ENCODE measurements at places on chromosomes 7 and 10.

GRCh38 chr7:12385364-12385786 lies 18.3 kb downstream of the VWDE start:
- DNase-seq = no peak

DNA sequence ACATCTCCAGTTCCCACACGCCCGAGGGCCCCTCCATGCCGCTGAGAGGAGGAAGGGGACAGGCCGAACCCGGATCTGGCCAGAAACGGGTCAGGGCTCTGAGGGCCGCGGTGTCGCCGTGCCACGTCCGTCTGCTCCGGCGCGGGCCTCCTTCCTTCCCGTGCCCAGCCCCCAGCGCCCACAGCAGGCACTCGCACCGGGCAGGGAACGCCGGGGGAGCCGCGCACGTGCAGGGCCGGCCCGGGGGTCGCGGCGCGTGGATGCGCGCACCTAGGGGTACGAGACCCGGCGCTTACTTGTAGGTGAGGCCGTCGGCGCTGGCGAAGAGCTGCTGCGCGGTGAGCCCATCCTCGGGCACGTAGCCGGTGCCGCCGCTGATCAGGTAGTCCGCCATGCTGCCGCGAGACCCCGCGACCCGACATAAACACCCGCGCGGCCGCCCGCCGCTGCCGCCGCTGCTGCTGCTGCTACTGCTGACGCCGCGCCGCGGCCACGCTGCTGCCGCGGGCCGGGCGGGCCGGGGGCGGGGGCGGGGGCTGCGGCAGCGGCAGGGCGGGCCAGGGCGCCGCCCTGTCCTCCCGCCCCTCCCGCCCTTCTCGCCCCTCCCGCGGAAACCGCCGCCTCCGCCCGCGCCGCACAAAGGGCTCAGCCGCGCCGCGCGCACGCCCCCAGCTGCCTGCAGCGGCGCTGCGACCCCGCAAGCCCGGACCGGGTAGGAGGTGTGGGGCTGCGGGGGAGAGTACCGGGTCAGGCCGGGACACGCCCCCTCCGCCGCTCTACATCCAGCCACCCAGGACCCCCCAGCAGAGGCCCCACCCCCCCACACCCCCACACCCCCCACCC lies 4.1 kb downstream of the IMPDH1 start:
- no peak for DNase-seq

GRCh38 chr7:51154201-51154600 lies 162.4 kb downstream of the COBL start:
- no peak for DNase-seq

GRCh38 chr7:6500691-6501090 lies 50.6 kb downstream of the GRID2IP start:
- no peak for DNase-seq

GRCh38 chr10:123129618-123130271 lies 6.0 kb upstream of the HMX3 start:
- peak; percentile 22 for DNase-seq

DNA sequence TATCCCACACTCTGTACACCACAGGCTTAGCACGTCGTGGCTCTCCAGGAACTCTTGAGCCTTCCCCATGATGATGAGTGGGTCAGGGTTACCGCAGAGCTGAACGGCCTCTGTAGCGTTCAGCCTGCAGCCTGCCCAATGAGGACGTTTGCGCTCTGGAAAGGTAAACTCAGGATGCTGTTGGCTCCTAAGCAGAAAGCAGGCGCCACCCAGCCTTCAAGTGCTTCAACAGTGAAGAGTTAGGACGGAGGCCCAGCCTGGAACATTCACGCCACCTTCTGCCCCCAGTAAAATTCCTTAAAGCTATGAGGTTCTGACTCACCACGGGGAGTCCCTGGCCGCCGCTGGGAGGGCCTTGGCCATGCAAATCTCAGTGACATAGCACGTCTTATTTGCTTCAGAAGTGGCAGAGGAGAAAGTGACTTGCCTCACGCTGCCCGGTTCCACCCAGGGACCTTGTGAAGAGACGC lies 161.5 kb upstream of the SH2B2 start:
- peak; percentile 97 for DNase-seq

- no peak for DNase-seq
These were observed 343.3 kb upstream of the MKI67 start for GRCh38 chr10:128469515-128469914.

DNA sequence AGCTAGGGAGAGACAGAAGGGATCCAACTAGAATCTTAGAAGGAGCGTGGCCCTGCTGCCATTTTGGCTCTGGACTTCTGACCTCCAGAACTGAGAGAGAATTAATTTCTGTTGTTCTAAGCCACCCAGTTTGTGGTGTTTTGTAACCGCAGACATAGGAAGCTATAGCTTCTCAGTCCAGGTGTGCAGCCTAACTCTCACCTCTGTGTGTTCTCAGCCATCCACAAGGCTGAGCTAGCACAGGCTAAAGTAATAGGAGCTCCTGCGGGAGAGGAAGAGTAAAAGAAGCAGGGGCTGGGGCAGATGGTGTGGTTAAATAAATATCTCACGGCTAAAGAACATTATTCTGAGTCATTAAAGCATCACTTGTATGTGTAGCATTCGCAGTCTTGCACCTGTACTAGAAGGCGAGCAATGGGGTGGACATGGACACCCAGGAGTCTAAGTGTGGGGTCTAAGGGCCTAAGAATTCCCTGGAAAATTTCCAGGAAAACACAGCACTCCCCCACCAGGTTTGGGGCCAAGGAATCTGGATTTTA lies 94.1 kb downstream of the AOAH start:
- DNase-seq = no peak

DNA sequence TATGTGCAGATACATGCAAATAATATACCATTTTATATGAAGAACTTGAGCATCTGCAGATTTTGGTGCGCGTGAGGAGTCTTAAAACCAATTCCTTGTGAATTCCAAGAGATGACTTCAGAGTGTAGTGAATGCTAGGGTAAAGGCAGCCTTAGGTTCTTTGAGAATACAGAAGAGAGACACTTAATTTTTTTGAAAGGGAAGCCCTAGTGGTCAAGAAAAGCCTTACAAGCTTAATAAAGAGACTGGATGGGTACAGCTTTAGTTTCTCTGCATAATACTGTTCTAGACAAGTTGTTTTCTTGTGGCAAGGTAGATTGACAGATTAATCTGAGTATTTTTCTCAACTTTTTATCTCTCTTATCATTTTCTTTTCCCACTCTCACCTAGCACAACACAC lies 636.5 kb downstream of the DNAJB9 start:
- DNase-seq = no peak

GRCh38 chr7:34756025-34756437 lies 98.0 kb downstream of the NPSR1 start:
- no peak for DNase-seq

DNA sequence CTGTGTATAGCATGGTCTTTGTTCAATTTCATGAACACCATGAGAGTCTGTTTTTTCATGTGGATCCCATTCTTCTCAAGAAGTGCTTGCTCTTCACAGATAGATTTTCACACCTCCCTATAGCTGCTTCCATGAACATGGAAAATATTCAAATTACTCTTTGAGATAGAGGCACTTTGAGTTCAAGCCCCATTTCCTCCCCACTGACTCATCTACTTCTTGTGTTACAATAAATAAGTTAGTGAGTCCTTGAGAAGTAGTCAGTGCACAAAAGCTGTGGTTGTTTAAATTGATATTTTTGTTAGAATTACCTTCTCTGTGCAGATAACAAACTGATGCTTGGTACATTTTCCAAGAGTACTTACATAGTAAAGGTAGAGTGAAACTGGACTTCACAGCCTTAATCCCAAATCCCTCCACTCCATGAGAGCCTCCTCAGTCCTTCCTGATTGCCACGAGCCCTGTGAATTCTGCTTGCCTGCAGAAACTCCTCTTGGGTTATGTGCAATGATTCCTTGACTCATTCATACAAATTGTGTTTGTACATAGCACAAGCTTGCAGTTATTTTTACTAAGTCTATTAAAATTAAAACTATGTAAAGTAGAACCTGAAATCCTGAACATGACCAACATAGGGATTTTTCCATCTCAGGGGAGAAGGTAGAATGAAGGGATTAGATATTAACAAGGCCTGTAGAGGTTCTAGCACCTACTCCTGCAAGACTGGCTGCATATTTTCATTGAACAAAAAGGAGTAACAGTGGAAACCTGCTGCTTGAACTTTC lies 496.2 kb downstream of the TNS3 start:
- DNase-seq = no peak

DNA sequence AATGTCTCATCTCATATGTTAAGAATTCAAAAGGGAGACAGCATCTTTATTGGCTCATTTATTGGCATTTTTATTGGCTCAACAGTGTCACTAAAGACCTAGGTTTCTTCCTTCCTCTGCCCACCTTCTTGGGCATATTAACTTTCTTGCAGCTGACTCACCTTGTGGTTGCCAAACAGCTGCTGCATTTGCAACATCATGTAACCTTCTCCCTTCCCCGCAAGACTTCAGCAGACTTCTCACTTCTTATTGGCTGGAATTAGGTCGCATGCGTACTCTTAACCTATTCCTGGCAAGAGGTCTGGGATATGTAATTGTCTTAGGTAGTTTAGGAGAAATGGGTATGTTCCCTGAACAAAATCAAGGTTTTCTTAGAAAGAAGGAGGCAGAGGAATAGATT lies 263.2 kb downstream of the POU6F2 start:
- no peak for DNase-seq

GRCh38 chr7:33986951-33987947 lies 81.9 kb downstream of the BMPER start:
- peak; percentile 97 for DNase-seq

DNA sequence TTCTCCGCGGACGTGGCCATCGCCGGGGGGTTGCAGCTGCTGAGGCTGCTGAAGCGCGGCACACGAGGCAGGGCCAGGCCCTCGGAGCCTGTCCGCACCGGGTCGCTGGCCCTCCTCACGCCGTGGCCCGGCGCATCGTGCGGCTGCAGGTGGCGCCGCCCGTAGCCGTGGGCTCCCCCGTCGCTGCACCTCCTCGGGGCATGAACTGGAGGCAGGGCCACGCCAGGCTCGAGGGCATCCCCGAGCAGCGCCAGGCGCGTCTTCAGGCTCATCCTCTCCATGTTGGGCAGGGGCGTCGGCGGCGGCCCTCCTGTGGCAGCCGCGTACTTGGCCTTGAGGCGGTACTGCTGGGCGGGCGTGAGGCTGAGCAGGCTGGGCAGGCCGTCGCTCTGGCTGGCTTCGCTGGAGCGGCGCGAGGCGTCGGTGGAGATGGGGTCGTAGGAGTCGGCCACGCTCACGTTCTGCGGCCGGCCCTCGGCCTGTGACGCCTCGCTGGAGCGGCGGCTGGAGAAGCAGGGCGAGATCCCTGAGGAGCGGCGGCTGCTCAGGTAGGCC lies 263.1 kb upstream of the INHBA start:
- DNase-seq = no peak

- peak; percentile 93 for DNase-seq
These were observed 991 bp downstream of the PANK1 start for GRCh38 chr10:89643812-89644690.

GRCh38 chr7:122413339-122413738 lies 108.8 kb upstream of the FEZF1 start:
- DNase-seq = no peak

- DNase-seq = no peak
These were observed 17.2 kb downstream of the INHBA start for GRCh38 chr7:41685684-41686083.

- no peak for DNase-seq
These were observed 103.0 kb downstream of the MYOF start for GRCh38 chr10:93378997-93379730.

DNA sequence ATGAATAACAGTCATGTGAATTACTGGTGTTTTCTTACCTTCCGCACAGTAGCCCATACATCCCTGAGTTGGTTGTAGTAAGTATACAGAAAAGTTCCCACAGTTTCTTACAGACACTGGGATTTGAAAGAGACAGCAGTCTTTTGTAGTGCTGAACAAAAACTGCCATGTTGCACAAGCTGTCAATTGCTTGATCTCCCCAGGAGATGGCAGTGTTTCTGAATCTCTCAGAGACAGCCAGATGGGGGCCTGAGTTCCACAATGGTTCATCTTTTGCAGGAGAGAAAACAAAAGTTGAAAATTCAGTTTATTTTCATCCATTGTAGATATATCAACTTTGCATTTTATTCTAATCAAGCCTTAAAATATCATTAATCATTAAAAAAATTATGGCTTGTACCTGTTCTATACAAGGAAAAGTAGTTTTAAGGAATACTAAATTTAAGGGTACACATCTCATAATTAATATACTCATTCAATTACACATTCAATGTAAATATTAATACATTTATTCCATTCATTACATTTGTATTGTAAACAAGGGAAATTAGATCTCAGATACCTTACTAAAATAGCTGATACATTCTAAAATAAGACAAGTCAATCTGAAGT lies 14.5 kb downstream of the VWDE start:
- DNase-seq = peak; percentile 77

- DNase-seq = no peak
These were observed 149.6 kb upstream of the SEMA3E start for GRCh38 chr7:83798489-83798888.

GRCh38 chr7:3194501-3195141 lies 106.4 kb upstream of the SDK1 start:
- no peak for DNase-seq

DNA sequence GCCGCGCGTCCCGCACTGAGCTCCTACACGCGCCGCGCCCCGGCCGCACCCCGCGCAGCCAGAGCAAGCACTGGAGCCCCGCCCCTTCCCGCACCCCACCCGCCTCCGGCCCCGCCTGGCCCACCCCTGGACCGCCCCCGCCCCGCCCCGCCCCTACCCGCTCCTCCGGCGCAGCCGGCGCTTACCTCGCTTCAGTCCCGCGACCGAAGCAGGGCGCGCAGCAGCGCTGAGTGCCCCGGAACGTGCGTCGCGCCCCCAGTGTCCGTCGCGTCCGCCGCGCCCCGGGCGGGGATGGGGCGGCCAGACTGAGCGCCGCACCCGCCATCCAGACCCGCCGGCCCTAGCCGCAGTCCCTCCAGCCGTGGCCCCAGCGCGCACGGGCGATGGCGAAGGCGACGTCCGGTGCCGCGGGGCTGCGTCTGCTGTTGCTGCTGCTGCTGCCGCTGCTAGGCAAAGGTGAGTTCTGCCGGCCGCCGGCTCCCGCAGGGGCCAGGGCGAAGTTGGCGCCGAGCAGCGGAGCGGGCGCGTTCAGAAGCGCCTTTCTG lies at the start of gene RET:
Gene RET, plus strand, starts transcription at position 194 of the 545 bp plus-strand sequence. Its CDS starts 190 bp downstream, at position 384.
- peak; percentile 69 for DNase-seq

DNA sequence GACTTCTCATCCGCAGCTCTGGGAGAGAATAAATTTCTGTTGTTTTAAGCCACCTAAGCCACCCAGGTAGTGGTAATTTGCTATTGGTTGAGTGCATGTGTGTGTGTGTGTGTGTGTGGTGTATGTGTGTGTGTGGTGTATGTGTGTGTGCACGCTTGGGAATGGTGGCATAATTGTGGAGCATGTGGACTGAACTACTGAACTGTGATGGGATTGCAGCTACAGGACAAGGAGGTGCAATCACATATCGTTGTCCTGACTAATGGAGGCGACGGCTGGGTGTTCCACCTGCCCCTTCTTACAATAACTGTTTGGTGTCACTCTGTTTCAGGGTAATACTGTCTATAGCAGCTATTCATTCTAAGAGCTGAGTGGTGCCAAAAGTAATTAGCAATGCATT lies 448.7 kb upstream of the PFKP start:
- DNase-seq = no peak

GRCh38 chr10:3758491-3758970 lies 26.5 kb downstream of the KLF6 start:
- peak; percentile 39 for DNase-seq

- no peak for DNase-seq
These were observed 19.0 kb upstream of the CPN1 start for GRCh38 chr10:100100651-100101184.

GRCh38 chr7:130970696-130971095 lies 236.7 kb upstream of the KLF14 start:
- DNase-seq = no peak
